ENCODE measurements at places on chromosomes 3 and 15. TPM values are rescaled to one million over a fixed set of nuclear protein-coding genes. Genes with fewer than 3 reads are reported as not detected.
A peak's percentile ranks its signal among the peaks of the same experiment; 100 is the strongest.

- DNase-seq = no peak
These were observed 13.0 kb upstream of the MYO5C start for GRCh38 chr15:52308446-52309153.

DNA sequence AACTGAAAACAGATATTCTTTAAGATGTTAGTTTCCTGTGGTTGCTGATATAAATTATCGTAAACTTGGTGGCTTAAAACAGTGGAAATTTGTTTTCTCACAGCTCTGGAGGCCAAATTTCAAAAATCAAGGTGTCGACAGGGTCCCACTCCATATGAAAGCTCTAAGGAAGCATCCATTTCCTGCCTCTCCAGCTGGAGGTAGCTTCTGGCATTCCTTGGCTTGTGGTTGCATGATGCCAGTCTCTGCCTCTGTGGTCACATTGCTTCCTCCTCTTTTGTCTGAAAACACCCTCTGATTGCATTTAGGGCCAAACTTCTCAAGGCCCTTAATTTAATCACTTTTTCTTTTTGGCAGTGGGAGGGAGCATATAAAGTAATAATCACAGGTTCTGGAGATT lies 96.8 kb downstream of the PPM1L start:
- no peak for DNase-seq

DNA sequence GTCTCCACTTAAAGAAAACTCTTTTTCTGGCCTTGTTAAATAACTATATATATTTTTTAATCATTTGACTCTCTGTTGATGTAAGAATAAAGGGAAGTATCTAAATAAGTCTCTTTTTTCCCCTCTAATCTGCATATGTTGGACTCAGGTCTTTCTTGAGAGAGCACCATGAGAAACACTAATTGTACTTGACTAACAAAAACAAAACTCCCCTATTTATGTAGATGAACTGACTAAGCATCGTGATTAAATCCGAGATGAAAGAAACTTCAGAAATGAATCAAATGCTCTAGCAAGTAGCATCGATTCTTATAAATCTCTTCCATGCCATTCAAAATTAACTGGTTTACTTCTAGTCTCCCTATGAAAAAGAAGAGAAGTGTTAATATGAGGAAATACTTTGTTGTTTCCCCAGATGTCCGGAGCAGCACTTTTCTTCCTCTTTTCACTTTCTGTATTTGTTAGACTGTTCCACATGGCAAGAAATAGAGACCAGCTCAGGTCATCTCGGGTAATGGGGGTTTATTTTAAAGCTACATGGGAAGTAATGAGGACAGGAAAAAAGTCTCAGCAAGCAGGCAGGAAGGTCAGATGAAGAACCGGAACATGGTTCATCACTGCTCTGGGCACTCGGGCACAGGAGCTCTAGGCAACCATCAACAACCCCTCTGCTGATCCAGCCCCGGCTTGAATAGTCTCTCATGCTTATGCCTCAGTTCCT lies 288.3 kb downstream of the CNTN6 start:
- DNase-seq = no peak

- DNase-seq = peak; percentile 49
These were observed 15.5 kb upstream of the GATM start for GRCh38 chr15:45393851-45394250.

DNA sequence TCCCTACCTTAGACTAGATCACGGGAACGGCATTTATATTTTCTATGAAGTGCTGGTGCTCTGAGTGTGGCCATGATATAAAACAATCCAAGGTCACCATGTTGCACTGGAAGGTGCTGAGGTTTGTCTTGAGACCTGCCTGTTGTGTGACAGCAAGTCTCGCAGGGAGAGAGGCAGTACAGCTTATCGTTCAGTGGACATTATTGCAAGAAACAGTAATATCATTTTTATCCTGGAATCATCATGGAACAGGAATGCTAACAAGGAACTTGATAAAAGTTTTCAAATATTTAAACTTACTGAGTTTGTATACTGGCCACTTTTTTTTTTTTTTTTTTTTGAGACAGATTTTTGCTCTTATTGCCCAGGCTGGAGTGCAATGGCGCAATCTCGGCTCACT lies 40.0 kb upstream of the GCNT3 start:
- no peak for DNase-seq

DNA sequence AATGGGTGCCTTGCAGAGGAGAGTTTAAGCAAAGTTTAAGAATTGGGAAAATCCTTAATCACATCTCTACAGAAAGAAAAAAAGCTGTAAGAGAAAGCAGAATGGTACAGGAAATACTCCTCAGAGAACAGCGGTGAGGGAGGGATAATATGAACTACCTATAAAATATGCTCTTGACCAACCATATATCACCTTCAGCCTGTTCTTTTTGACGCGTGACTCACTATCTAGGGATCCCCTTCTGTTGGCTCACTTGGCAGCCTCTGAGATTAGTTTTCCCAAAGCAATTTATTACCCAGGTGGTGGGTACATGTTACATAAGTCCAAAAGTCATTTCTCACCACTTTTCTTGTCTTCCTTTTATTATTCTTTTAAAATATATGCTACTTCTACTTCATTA lies 97.7 kb downstream of the CNTN6 start:
- DNase-seq = no peak

- no peak for DNase-seq
These were observed 10.5 kb downstream of the ELP6 start for GRCh38 chr3:47503033-47503432.

DNA sequence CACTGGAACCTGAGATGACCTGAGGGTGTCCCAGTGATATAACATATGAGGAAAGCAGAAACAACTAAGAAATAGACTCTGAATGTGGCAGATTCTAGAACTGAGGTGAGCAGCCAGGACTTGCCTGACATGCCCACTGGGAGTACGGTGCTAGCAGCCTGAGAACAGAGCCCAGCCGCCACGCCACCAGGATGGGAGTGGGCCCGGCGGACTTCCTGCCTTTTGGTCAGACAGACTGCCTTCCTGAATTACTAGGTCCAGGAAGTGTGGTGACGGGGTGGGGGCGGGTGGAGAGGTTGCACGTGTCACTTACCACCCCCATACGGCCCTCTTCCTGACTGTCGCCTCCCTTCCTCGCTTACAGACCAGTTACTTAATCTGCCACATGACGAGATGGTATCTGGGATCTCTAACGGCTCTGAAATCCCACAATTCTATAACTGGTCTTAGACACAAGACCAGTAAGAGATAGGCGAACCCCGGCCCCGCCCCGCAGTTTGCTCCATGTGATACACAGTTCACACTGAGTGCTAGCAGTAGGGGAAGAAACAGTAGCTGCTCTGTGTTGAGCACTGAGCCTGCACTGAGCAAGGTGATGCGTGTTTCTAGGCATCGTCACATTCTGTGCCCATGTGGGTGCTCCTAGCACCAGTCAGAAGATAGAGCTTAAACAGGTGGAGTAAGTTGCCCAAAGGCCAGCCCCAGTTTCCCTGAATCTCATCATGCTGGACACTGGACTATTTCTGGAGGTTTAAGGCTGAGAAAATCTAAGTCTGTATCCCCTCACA lies 95.7 kb downstream of the CPN2 start:
- DNase-seq = peak; percentile 60

GRCh38 chr15:90553248-90553745 lies 23.6 kb downstream of the CRTC3 start:
- DNase-seq = no peak

- DNase-seq = peak; percentile 65
These were observed 107.1 kb upstream of the ICE2 start for GRCh38 chr15:60585743-60586708.

- DNase-seq = no peak
These were observed 145.2 kb upstream of the NUDT16 start for GRCh38 chr3:131236421-131236820.

GRCh38 chr15:28182216-28182615 lies 83.1 kb upstream of the OCA2 start:
- DNase-seq = no peak

DNA sequence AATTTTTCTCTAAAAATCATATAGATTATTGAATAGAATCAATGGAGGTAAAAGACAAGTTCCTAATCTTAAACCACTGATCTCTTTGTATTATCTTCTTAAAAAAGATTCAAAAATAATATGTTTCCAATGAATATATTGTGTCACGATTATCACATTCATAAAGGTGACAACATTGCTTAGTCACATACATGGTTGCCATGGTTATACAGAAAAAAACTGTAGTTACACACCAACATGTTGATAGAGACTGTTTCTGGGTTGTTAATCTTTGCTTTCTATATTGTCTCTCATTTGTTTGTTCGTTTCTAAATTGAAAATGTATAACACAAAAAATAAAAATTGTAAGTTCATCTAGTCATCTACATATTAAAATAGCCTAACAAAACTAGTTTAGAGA lies 376.0 kb upstream of the ALCAM start:
- DNase-seq = no peak

DNA sequence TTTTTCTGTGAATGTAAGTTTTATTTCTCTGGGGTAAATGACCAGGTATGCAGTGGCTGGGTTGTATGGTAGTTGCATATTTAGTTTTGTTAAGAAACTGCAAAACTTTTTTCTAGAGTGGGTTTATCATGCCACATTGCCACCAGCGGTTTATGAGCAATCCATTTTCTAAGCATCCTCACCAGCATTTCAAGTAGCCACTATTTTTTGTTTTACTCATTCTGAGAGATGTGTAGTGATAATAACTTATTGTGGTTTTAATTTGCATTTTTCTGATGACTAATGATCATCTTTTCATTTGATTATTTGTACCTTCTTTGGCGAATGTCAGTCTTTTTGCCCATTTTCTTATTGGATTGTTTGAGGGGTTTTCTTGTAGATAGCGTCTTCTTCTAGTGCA lies 56.2 kb downstream of the SPRED1 start:
- no peak for DNase-seq

GRCh38 chr3:41041899-41042298 lies 157.4 kb upstream of the CTNNB1 start:
- no peak for DNase-seq

DNA sequence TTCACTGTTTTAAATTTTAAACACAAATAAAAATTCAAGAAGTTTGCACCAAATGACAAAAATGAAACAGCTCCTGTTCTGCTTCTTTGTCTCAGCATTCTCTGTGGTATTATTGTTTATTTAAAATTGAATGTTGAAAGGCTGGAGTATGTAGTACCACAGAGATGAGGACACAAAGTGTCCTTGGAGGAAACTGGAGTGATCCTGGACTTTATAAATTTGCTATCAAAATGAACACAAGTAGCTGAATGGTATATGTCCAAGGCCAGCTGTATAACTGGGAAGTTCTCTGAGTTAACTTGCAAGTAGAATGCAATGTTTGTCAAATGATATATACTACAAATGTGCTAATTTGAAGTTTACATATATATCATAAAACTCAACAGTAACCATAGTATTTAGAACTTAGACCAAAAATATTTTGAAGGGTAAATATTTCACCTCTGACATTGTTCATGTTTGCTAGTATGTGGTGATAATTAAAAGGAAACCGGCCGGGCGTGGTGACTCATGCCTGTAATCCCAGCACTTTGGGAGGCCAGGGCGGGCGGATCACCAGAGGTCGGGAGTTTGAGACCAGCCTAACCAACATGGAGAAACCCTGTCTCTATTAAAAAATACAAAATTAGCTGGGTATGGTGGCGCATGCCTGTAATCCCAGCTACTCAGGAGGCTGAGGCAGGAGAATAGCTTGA lies 12.3 kb downstream of the BTLA start:
- no peak for DNase-seq

DNA sequence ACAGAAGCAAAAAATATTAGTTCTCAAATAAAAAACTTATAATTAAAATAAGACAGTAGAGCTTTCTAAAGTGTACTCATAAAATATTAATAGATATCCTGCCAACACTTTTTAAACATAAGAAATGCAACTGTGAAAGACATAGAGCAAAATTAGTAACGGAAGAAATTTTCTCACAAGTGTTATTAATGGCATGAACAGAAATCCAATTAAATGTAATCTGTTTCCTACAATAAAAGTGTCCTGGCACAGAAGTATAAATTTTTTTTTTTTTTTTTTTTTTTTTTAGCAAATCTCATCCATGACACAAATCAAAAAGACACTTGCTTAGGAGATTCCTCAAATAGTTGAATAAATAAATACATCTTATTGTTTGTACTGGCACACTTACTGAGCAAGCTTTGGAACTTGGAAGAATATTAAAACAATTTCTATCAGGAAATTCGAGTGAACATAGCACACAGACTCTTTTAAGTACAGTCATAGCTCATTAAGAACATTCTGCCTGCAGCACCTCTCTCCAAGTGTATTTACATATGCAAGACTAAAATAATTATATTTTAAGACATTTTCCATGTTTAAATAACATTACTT lies 227.2 kb upstream of the ROBO2 start:
- DNase-seq = no peak

DNA sequence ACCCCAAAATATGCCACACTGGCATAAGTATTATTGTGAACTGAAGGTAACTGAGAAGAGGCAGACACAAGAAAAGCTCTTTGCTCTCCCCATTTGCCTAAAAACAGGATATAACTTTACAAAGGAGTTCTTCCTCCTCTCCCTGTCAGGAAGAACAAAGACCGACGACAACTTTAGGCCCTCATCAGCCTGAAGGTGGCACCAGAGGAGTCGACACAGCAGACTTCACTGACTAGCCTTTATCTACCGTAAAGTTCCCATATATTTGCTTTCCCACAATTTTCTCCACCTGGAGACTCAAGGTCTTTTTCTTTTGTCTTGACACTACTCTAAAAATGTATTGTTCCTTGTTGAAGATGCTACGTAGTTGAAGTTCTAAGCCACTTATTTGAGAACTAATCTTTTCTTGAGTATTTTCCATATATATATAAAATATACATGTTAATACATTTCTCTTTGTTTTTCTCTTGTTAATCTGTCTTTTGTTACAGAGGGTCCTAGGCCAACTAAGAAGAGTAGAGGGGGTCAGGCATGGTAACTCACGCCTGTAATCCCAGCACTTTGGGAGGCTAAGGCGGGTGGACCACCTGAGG lies 16.2 kb upstream of the XIRP1 start:
- DNase-seq = no peak

ADPRH gene
- 4.1 TPM for total RNA-seq

COLQ gene
- total RNA-seq = 1.3 TPM

FBLN2 gene
- 4.8 TPM for total RNA-seq

FBN1 gene
- total RNA-seq = 2.7 TPM

XCR1 gene
- total RNA-seq = not detected

MORC1 gene
- total RNA-seq = 0.10 TPM

FILIP1L gene
- 0.93 TPM for total RNA-seq

All from left lobe of liver (tissue), 2 donors.